Panc1 (cell line): ENCODE measurements at places on chromosomes 5 and 9.

- DNase-seq: no peak
Measured at GRCh38 chr9:85262333-85262732, 479.4 kb downstream of the AGTPBP1 start.

GRCh38 chr5:59149271-59149670, 566.4 kb downstream of the RAB3C start:
- DNase-seq: no peak

- DNase-seq: peak; percentile 2
Measured at GRCh38 chr9:25964239-25964638, 286.0 kb upstream of the TUSC1 start.

DNA sequence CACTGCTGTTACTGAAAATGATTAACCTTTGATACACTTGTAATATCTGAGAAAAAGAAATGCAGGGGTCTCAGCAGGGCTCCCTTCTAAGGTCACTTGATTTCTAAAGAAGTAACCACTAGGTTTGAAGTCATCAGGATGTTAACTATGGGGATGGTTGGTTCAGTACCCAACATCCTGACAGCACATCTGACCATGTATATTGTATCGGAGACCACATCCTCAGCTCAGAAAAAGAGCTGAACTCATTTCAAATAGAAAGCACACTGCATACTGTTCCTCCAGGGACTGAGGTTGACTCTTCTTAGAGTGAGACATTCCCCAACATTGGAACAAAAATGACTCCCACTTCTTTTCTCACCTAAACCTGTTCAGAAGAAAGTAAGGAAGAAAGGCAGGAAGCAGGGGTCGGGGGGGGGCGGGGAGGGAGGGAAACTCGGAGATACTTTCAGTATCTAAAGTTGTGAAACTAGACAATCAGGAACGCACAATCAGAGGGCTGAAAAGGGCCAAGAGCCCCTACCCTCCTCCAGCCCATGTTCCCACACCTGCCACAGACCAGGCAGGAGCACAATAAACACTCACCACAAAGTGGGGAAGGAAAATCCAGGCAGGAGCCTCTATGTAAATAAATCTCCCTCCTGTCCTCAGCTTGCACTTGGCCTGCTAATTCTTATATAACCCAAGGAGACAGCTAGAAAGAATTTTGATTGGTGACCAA, 730 bp upstream of the GZMA start:
- DNase-seq: no peak

GRCh38 chr9:18398038-18398437, 75.9 kb upstream of the ADAMTSL1 start:
- DNase-seq: no peak

GRCh38 chr5:75368391-75368790, 31.4 kb downstream of the HMGCR start:
- no peak for DNase-seq

GRCh38 chr5:21774801-21775200, 1078.3 kb downstream of the CDH12 start:
- DNase-seq: peak; percentile 50

DNA sequence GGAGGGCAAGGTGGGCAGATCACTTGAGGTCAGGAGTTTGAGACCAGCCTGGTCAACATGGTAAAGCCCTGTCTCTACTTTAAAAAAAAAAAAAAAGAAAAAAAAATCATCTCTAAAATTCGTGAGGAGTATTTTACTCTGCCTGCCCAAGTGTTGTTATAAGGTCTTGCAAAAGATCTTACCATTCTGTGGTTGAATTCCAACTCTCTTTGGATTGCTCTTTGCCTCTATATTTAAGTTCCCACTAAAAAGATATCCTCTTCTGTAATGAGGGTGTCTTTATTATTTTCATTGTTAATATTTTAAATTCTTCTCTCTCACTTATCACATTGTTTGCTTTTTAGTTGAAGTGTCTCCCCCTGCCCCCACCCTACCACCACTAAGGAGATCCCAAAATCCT, 33.4 kb downstream of the CREBRF start:
- no peak for DNase-seq

DNA sequence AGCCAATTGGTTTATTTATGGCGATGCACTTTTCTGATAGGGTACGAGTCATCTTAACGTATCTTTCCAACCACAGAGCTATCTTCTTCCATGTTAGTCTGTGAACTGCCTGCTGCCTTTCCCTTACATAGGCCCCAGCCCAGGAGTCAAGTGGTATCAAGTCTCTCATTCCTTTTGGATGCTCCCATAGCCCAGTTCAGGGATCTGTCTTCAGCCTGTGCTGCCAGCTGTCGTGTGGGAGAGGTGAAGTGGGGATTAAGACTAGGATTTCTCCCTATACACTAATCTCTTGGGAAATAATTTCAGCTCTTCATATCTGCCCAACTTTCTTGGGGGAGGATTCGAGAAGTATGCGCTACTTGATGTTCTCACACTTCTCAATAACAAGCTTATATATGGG, 475.7 kb downstream of the EBF1 start:
- DNase-seq: no peak

- no peak for DNase-seq
Measured at GRCh38 chr9:81969971-81970370, 18.6 kb upstream of the SPATA31D1 start.

- no peak for DNase-seq
Measured at GRCh38 chr9:133107961-133108793, 12.9 kb downstream of the RALGDS start.

- DNase-seq: no peak
Measured at GRCh38 chr5:82257729-82258128, 20.4 kb downstream of the RPS23 start.

DNA sequence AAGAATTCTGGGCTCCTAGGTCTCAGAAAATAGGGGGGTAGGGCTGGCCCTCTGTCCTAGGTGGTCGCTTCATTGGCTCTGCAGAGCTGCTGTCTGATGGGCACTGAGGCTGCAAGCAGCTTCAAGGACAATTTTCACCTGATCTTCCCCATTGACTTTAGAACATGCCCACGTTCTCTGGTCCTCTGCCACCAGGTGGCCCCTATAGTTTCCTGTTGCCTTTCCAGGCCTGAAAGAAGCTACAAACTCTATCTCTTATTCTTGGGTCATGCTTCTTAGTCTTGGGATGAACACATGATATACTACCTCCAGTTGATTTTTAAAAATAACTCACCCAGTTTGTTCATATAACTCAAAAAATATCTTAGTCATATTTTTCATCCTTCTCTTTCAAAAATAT, 26.3 kb downstream of the SPZ1 start:
- DNase-seq: peak; percentile 13

DNA sequence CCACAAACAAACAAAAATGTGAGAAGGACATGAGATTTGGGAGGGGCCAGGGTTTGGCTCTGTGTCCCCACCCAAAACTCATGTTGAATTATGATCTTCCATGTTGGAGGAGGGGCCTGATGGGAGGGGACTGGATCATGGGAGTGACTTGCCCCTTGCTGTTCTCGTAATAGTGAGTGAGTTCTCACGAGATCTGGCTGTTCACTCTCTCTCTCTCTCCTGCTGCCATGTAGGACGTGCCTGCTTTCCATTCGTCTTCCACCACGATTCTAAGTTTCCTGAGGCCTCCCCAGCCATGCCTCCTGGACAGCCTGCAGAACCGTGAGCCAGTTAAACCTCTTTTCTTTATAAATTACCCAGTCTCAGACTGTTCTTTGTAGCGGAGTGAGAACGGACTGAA, 118.7 kb downstream of the RXRA start:
- DNase-seq: no peak

DNA sequence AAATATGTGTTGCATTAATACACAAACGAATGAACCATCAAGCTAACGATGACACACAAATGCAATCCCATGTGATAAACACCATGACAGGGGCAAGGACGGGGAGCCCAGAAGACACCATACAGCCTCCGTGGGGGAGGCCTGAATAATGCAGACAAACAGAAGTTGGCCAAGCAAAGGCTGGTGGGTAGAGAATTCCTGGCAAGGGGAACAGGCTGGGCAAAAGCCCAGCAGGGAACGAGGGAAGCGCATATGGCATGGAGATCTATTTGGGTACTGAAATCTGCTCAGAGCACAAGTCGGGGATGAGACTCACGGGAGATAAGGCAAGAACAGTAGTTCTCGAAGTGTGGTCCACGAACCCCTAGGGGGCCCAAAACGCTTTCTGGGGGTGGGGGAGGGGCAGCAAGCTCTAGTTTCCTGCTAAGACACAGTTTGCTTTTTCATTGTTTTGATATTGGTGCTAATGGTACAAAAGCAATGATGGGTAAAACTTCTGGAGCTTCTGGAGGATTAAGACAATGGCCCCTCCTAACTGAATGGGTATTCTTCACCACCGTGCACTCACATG, 42.9 kb upstream of the FBXW11 start:
- no peak for DNase-seq
